Inflammatory macrophage treated with lipopolysaccharide for 1 hour (primary cell): ENCODE measurements at places on chromosomes 3 and 15.

DNA sequence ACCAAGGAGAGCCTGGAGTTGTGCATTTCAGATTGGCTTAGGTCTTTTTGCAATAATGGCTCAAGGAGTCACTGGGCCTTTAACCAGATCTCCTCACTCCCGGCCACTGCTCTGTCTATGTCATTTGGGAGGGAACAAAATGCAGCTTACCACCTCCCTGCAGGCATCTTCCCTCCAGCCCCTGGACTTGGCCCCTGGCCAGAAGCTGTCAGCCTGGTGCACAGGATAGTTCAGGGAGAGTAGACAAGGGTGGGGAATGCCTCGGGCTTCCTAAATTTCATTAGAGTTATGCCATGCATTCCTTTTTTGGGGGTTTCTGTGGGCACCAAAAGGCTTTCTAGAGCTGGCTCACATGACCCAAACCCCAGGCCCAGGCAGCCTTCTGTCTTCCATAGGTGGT lies 70.2 kb upstream of the HRH1 start:
- no peak for DNase-seq

DNA sequence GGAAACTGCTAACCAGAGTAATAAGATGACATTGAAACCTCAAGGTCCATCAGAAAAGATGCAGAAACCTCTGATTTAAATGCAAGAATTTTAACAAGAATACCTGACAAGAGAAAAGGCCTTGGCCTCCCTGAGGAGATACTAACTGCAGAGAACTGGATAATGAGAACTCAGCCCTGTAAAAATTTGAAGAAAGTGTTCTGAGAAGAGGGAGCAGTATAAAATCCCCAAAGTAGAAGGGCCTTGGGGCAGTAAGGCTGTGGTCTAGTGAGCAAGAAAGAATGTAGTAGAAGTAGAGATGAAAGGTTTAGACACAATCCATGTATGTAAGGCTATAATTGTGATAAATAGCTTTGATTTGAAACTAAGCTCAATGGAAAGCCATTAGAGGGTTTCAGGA lies 394.1 kb downstream of the ZBBX start:
- no peak for DNase-seq

- DNase-seq = no peak
Measured at GRCh38 chr3:132210476-132211346, 106.5 kb upstream of the ACP3 start.

- no peak for DNase-seq
Measured at GRCh38 chr3:98483626-98484025, 13.9 kb upstream of the OR5K2 start.

GRCh38 chr3:177977381-177978158 lies 558.7 kb upstream of the KCNMB2 start:
- peak; percentile 90 for DNase-seq

- no peak for DNase-seq
Measured at GRCh38 chr3:8841472-8841871, 72.1 kb upstream of the OXTR start.

DNA sequence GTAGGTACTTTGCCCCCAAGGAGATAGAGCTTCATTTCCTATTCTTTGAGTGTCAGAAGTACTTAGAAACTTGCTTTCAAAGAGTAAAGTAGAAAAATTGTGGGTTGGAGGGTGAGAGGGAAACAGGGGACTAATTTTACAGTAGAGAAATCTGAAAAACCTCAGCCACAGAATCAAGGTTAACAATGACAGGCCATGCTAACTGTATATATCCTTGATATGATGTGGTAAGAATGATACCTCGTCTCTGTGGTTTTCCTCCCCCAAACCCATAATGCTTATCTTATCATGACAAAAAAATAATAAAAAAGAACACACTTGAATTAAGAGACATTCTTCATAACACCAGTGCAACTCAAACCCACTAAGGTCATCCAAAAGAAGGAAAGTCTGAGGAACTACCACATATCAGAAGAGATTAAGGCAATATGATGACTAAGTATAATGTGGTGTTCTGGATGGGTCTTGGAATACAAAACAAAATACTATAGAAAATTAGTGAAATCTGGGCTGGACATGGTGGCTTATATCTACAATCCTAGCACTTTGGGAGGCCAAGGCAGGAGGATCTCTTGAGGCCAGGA lies 360.4 kb downstream of the ULK4 start:
- no peak for DNase-seq

DNA sequence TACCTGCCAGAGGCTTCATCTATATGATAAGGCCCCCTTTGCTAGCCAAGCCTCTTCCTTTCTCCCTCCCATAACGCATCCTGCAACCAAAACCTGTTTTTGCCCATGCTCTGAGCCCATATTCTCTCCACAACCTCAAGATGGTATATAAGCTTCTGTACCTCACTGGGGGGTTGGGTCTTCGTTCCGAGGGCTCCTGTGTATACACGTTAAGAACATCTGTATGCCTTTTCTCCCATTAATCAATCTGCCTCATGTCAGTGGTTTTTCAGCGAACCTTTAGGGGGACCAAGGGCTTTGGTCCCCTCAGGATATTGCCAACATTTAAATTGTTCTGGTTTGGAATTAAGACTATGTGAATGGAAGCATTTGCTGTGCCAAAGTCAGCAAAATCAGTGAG lies 168.0 kb downstream of the PEX5L start:
- no peak for DNase-seq

DNA sequence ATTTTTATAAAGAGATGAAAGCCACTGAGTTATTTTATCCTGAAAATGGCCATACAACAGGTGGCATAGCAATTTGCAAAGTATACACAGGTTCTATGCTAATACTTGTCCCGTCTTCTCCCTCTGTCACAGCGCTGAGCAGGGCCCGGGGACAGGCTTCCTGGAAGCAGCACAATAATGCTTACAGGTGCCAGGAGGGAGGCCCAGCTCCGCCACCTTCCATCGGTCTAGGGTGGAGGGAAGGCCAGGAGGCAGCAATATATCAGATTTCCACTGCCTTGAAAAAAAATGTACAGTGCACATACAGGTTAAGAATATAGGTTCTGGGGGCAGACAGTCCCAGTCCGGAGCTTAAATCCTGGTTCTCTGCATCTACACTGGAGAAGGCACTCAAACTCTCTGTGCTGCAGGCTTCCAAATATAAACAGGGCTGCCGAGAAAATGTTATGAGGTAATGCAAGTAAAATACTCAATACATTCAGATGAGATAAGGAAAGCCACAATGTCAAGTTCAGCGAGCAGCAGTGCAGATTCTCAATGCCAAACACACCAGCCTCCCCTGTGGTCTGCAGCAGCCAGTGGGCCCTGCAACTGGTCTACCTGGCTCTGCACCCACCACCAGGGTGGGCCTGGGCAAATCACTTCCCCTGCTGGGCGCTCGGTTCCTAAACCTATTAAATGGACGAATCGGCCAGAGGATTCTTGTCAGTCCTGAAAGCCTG lies 189.6 kb downstream of the XXYLT1 start:
- no peak for DNase-seq
